ENCODE measurements at places on chromosomes 1 and 21.

DNA sequence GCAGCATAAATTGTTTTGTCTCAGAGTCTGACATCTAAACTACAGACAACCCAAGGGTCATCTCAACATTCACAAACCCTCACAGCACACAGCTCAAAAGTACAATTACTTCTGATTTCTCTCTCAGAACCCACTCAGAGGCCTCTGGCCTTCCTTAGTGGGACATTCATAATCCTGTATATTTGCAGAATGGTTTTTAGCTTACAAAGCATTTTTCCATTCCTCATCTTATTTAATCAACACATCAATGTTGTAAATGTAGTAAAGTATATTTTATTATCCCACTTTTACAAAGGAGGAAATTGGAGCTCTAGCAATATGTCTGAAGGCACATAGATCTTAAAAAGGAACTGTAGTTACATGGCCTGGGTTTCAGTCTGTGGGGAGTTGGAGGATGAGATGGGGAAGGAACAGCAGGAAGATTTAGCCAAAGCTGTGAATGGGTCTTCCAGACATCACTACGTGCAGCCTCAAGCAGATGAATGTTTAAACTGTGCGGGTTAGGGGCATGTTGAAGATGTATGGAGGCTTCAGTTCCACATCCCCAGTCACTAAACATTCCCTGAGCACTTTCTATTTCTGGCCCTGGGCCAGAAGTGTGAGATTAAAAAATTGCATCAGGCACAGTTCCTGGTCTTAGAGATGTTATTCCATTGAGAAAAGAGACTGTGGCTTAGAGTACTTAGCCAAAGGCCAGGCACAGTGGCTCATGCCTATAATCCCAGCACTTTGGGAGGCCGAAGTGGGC is 13.3 kb downstream of the AKNAD1 start:
- no peak for DNase-seq

- no peak for DNase-seq
Observed at GRCh38 chr1:39952359-39953110, 2.4 kb upstream of the MFSD2A start.

GRCh38 chr1:172547071-172547470 is 14.1 kb downstream of the SUCO start:
- peak; percentile 13 for DNase-seq

DNA sequence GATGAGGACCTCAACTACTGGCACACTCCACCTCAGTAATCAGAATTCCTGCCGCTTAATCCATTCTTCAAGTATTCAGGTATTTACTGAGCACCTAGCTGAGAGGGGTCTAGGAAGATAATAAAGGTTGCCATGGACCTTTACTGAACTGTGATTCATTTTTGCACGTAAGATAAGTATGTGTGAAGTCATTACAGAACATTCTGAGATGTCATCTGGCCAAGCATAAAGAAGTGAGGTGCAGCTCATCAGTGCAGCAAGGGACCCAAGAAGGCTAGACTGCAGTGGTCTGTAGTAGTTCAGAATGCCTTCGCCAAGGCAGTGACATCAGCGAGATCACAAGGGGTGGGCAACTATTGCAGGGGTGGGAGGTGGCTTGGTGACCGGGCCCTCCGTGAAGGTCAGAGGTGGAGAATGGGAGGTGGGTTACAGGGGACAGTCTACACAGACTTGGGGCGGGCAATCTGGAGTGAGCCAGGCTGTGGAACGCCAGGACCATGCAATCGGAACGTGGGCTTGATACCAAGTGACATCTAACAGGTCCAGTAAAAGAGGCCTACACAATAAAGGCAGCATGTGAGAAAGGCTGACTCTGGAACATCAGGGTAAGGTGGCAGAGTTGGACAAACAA is 107.4 kb downstream of the SLC45A1 start:
- DNase-seq: no peak

GRCh38 chr1:47215713-47216112 is 16.3 kb downstream of the TAL1 start:
- DNase-seq: no peak

- DNase-seq: no peak
Observed at GRCh38 chr1:226809785-226810571, 60.4 kb upstream of the PSEN2 start.
